ENCODE measurements at places on chromosomes 16 and 17.

DNA sequence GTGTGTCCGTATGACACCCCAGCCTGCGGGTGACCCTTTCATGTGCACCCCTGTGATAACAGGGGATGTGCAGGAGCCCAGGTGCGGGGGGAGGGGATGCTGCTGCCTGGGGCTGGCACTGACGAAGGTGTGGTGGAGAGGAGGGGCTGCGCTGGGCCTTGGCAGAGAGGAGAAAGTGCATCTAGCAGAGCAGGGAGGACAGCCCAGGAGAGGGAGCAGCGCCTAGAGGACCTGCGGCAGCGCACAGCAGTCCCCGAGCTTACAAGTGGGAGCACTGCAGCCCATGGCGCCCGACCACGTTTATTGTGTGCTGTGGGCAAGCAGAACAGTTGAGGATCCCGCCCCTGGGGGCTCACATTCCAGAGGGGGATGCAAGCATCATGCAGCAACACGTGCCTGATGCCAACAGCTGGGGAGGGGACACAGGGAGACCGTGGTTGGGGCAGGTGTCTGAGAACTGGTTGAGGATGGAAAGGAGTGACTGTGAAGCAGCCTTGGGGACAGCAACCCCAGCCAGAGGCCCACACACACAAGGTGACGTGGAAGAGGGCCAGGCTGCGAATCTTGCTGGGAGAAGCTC is 10.9 kb upstream of the SLC7A5 start:
- DNase-seq, result no peak

DNA sequence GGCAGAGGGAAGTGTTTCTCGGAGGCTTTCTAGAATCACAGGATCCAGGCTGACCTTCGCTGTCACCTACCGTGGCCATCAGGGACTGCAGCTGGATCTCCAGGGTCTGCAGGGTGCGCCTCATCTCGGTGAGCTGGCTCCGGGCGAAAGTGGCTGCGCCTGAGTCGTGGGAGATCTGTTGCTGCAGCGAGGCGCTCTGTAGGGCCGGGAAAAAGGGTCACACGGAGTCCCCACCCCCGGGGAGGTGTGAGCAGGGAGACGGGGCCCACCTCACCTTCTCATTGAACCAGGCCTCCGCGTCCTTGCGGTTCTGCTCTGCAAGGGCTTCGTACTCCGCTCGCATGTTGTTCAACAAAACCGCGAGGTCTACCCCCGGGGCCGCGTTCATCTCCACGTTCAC is 2.9 kb downstream of the KRT28 start:
- DNase-seq, result no peak

GRCh38 chr17:43530288-43531081 is 15.7 kb downstream of the ETV4 start:
- DNase-seq, result no peak

DNA sequence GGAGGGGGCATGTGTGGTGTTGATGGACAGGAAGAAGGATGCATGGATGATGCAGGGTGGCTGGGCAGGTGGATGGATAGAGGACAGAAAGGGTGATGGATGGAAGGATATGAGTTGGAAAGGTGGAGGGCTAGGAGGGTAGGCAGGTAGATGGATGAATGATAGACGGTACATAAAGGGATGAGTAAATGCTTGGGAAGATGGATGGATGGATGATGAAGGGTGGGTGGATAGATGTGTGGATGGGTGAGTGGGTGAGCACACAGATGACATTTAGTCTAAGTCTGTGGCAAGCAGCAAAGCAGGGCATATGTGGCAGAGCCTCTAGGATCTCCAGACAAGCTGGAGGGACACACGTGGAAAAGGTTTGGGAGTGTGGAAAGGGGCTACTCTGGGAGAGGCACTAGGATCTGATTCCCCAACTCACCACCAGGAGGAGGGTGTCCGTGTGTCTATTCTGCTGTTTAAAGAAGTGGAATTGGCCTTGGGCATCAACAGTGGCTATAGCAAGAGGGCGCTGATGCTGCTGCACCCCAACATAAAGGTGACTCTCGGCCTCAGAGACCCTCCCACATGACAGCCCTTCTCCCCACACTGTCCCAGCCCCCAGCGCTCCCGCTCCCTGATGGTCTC is 8.2 kb downstream of the PLD2 start:
- DNase-seq, result no peak

DNA sequence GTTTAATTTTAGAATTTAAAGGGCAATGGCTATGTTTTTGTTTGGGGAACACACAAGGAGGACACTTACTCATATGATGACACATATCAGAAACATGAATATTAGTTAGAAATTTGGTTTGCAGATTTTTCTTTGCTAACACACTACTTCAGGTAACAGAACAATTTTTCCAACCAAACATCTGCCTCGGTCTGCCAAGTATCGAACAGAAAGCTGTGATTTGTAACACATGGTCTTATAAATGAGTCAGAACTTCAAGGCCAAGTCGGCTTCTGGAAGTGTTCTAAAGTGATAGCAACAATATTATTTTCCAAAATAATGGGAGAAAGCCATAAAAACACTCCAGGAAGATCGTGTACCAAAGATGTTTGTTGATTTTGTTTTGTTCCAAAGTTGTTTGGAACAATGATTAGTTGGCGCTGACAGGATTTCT is 75.9 kb upstream of the PMFBP1 start:
- DNase-seq, result no peak

- DNase-seq, result no peak
Measured at GRCh38 chr17:55745258-55745657, 5.6 kb upstream of the PCTP start.

DNA sequence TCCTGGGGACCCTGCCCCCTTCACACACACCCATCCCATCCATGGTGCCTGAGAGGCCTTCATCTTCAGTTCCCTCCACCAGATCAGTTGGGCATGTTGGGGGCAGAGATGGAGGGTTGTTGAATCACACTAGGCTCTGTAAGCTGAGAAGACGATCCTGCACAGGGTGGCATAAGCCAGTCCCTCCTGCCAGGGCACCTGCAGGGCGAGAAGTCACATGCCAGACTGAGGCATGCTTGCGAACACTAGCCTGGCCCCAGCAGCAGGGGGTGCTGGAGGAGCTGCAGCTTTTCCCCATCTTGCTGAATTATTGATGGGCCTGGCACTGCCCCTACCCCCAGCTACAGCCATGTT is 6.1 kb upstream of the TBX2 start:
- DNase-seq, result no peak

GRCh38 chr17:32299580-32300164 is 34.0 kb downstream of the RHBDL3 start:
- no peak for DNase-seq

DNA sequence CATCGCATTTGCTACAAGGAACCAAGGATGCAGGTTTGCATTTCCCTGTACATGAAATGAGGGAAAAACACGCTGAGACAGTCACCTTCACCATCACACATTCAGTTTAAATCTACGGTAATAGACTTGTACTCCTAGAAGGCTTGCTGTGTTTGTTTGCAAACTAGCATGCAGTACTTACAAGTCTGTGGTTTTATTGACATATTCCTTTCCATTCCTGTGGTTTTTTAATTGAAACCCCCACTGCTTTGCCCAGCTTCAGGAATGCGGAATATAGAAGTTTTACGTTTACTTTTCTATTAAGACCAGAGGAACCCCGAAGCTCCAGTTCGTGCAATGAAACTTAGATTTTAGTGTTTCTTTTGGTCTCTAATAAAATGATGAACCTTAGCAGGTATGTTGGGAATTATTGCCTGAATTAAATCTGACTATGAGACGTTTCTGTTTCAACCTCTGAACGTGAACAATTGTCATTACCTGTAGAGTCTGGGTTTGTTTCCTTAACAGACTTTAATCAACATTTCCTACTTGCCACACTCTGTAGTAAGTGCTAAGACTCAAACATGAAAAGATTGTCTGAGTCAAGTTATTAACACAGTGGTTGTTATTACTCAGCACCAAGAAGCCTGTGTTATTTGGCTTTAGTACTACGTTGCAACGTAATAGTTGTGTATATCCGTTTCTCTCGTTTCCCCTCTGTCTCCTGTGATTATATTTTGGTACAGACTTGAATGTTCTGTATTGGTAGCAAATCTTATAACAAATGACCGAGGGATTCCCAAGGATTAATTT is 793.3 kb upstream of the GOT2 start:
- no peak for DNase-seq

DNA sequence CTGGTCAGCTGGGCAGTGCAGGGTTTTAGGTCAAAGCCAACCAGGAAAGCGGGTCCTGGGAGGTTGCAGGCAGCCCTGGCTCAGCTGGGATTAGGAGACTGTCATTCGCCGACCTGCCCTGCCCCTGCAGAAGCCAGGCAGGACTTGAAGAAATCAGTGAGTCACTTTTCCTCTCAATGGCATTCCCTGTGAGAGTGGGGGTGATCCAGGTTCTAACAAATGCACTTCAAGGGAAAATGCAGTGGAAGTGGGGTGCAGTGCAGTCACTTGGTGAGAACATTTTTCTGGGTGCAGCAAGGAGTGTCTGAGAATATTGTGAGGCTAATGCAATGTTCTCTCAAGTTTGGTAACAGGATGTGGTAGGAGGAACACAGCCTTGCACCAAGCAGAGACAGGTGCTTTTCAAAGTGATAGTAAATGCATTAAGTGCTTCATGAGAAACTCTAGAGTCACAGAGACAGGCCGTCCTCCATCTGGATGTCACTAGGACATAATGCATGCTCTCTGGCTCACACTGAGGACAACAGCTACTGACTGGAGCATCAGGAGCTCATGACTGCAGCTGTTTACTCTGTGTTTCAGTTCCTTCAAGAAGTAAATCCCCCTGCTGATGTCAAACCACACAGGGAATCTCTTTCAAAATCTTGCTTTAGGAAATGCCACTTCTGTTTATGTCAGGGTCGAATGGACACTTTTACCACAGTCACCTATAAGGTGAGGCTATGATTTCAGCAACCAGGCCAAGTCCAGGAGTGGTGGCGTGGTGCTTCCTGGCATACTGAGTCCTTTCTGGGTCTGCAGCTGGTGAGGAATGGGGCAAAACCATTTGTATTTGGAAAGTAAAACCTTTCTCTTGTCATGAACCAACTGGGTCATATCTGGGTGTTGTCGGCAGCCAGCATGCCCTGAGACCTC is 16.7 kb downstream of the CDK5R1 start:
- peak; percentile 49 for DNase-seq

DNA sequence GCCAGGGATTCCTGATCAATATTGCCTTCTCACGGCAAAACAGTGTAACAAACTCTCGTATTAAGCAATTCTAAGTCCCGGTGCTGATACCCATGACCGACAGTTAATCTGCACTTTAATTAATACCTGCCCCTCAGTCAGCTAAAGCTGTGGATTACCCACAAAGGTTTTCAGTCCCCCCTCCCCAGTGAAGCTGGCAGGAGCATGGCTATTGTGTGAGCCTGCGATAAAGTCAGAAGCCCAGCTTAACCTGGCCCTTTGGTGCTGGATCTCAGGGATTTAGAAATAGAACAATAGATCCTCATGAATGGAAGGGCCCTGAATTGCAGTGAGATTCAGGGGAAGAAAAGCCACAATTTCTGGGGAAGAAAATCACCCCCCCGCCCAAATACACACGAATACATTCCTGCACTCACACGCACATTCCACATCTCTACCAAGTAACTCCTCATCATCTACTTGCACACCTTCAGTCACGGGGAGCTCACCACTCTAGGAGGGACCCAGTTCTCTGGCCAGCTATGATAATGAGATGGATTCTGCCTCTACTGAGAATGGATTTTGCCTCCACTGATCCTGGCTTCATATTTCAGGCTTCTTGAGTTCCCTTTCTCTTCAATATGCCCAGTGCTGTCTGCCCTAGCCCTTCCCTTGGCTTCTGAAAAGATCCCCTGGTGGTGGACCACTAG is 102.6 kb downstream of the WSCD1 start:
- no peak for DNase-seq

DNA sequence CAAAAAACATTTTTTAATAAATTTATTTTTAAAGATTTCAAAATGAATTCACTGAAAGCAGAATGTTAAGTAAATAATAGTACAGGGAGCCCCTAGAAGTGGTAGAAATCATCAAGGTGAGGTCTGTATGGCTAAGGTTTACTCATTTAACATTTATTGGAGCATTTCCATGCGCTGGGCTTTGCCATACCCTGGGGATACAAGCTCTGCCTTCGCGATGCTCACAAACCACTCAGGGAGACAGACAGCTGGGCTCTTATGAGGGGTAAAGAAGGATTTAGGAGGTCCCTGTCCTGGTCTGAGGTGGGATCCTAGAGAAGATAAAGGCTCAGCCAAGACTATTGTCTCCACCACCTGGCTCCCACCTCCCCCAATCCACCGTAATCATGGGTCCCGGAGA is 11.3 kb upstream of the LPCAT2 start:
- DNase-seq, result no peak

DNA sequence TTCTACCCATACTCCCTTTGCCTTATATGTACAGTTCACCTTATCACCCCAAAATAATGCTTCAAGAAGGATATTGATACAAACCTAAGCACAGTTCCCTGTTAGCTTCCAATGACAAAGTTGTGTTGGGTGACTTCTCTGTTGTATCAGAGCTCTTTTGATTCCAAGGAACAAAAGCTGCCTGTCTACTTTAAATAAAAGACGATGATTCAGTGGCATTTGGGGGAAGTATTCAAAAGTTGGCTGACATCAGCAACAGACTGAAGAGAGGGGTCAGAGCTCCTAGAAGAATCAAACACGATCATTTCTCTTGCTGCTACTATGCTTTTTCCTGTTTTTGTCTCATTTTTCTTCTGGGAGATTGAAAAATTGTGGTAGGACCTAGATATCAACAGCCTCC is 69.4 kb upstream of the CA10 start:
- no peak for DNase-seq

DNA sequence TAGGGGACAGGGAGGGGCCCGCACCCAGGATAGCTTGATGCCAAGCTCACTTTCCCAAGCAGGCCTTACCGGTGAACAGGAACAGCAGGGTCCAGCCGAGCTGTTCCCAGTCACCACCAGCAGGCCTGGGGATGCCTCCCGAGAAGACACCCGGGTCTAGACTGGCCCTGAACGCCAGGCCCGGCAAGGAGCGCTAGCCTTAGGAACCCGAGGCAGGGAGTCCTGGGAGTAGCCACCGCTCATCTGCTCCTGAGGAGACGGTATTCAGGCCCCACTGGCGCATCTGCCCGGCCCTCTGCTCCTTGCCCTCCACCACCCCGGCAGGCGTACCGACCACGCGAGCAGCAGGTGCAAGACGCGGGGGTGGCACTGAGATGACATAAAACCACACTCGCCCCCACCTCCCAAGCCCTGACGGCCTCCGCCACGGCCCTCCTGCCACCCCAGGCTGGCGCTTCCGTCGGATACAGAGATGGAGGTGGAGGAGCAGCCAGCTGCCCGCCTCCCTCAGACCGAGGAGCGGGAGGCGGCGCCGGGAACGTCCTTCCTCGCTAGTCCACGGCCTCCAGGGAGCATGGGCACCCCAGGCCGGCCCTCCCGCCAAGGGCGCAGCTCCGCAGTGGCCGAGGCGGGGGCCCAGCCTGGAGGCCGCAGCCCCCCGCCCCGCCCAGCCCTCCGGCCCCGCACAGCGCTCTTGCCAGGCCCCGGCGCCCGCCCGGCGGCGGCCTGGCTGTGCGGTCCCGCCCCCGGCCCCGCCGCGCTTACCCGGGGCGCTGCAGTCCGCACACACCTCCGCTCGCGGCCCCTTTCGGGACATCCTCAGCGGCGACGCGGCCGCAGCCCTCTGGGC is 661 bp downstream of the GIT1 start:
- DNase-seq, result peak; percentile 55
